PC-3 (cell line): ENCODE measurements at places on chromosomes 7 and 10.
A peak's percentile ranks its signal among the peaks of the same experiment; 100 is the strongest.

GRCh38 chr10:98365406-98366061 lies 49.4 kb downstream of the PYROXD2 start:
- no peak for DNase-seq

GRCh38 chr7:27151931-27152815 lies at the start of gene HOXA3:
HOXA3 (minus strand) TSS chr7:27152583; CDS start chr7:27110640, 41,943 bp downstream.
- DNase-seq: peak; percentile 72

- DNase-seq: no peak
Measured at GRCh38 chr7:47885309-47885986, 62.8 kb downstream of the PKD1L1 start.

- peak; percentile 43 for DNase-seq
Measured at GRCh38 chr7:155796381-155797261, 15.6 kb downstream of the SHH start.

DNA sequence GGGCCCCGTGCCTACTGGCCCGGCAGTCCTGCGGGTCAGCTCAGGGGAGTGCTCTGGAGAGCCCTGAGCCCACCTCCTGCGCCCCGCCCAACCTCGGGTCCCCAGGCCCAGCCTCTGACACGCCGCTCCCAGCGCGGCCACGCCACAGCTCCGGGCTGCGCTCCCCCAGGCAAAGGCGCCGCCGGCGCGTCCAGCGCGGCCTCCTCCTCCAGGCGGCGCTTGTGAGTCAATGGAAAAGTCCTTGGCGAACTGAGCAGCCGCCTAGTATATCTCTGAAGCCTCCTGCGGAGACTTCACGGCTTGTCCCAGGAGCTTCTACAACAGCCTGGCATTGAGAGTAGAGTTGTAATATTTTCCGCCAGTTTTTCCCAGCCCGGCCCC lies 29.5 kb upstream of the BMS1 start:
- peak; percentile 89 for DNase-seq

GRCh38 chr7:111529507-111530355 lies 32.6 kb downstream of the IMMP2L start:
- peak; percentile 83 for DNase-seq

DNA sequence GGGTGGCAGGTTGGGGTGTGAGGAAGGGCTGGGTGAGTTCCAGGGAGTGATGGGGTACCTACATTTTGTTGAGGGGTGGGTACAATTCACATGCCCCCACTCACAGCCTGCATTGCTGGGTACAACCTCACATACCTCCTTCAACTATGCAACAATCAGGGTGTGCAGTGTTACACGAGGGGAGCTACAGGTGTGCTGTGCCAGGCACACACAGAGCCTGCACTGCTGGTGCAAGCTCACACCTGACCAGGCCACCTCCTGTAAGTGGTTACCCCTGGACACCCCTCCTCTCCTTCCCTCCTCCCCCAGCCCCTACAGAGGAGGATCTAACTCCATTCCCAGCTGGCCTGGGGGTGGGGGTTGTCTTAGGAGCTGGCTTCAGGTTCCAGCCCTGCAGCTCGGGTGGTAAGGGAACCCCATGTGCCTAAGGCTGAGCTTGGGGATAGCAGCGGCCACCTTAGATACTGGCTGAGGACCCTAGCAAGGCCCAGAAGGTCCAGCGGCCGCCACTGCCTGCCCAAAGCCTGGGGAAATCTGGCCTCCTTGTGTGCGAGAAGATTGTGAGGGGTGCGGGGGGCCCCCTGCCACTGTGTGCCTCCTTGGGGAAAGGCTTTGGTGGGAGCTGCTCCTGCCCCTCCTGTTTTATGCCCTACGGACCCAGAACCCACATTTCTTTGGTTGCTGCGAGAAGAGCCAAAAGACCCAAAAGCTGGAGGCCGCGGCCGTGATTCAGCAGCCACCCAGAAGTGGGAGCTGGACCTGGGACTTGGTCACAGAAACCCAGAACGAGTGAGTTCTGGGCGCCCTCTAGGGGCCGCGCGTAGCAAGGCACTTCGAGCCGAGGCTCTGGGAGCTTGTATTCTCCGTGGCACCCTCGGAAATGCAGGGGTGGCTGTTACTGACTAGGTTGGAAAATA lies 10.8 kb downstream of the TLX1 start:
- DNase-seq: peak; percentile 90

DNA sequence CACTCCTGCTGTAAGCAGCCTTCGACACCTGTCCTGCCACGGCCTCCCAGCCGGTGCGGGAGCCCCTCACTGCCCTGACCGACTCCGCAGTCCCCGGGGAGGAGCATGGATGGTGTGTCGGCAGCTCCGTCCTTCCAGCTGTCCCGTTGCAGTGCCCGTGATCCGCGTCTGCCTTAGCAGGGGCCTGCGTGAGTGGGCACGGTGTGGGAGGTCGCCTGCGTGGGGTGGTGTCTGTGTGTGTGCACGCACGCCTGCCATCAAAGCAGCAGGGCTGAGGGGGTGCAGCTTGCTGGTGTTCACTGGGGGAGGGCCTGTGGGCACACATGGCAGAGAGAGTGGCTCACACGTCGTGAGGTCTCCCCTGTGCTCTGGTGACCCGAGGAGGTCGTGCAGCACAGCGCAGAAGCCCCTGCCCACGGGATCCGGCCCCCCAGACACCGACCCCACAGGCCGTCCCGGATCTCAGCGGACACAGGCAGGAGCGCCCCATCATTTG lies 10.3 kb downstream of the MAFK start:
- DNase-seq: no peak

- DNase-seq: peak; percentile 14
Measured at GRCh38 chr7:90111-91063, 102.0 kb upstream of the FAM20C start.

DNA sequence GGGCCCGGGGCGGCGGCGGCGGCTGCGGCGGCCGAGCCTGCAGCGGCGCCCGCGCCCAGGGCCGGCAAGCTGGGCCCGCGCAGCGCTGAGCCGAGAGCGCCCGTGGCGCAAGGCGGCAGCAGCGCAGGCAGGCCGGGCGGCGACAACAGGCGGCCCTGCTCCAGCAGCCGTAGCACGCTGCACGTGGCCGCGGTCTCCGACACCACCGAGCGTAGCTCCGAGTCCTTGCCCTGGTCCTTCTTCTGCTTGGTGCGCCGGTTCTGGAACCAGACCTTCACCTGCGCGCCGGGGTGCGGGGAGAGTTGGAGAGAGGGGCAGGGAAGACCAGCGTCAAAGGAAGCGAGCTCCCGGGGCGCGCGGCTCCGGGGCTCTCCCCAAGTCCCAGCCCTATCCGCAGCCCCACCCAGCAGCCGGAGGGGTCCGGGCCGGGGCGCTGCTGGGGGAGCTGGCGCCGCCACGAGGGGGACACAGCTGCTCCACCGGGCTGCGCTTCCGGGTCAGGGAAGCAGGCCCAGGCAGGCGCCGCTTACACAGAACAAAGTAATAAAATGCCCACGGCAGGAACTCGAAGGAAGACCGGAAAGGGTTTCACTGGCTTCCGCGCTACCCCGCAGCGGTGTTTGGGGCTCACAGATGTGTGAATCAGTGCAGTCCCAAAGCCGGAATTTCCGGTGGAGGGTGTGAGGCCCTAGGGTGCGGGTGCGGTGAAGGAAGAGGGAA lies 3.6 kb downstream of the VAX1 start:
- no peak for DNase-seq

- DNase-seq: no peak
Measured at GRCh38 chr7:87341441-87341840, 4.0 kb upstream of the CROT start.

DNA sequence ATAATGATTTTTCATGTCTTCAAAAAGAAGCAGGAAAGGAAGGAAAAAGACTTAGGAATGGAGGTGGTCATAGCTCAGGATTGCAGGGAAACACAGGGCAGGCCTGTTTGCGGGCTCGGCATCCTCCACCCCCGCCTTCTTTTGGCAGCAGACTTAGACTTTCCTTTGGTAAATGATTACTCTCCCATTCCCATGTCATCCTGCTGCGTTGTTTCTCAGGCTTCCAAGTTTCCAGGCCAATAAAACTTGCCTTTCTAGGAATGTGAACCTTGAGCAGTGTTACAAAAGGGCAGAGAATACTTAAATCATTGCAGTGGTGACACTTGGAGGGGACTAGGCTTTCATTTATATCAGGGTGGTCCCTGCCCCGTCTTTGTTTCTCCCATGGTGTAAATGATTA lies 34.0 kb upstream of the DGKB start:
- peak; percentile 12 for DNase-seq

DNA sequence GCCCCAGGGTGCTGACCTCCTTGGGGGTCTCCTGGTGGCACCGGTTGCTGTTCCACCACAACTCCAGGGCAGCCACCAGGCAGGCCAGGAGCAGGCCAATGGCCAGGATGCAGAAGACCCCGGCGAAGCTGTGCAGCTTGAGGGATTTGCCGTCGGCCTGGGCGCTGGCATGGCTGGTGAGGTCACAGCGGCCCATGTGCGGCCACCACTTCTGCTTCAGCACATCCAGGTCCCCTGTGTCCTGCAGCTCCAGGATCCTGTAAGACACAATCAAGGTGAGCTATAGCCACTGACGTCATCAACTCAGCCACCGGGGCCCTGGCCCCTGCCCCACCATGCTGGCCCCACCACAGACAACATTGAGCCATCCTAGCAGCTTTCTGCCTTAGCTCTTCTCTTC lies 753.2 kb downstream of the GRID1 start:
- no peak for DNase-seq

DNA sequence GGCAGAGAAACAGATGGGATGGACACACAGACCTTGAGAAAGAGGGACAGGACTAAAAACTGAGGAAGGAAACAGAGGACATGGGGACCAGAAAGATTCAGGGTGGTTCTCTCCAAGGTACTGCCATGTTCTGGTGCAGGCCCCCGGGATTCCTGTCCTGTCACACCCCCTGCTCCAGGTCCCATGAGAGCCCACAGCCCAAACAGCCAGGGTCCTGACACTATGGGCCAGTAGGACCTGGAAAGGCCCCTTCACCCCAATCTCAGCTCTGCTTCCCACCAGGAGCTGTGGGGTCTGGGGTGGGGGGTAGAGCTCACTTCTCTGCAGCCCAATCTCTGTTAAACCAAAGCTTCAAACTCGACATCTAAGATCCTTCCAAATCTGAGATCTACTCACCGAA lies 21.2 kb downstream of the PDIA4 start:
- DNase-seq: no peak

DNA sequence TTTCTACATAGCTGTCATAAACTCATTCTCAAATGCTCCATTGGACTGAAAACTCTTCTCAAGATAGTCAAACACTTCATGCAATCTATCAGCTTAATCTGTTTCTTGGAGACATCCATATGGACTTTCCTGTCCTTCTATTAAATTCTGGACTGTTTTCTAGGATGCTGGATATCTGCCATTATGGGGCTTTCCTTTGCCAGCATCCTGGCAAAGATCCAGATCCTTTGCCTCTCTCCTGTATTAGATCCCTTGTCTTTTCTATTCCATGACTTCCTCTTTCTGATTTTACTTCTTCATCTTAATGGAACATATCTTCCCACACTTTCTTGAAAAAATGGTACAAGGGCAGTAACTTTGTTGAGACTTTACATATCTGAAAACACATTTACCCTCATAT lies 35.9 kb upstream of the SKAP2 start:
- DNase-seq: no peak

GRCh38 chr10:13711291-13711690 lies 124.5 kb downstream of the PRPF18 start:
- DNase-seq: no peak

GRCh38 chr7:96331233-96331632 lies 9.3 kb upstream of the SLC25A13 start:
- peak; percentile 79 for DNase-seq

- DNase-seq: peak; percentile 62
Measured at GRCh38 chr7:2760098-2760889, 72.3 kb downstream of the AMZ1 start.

DNA sequence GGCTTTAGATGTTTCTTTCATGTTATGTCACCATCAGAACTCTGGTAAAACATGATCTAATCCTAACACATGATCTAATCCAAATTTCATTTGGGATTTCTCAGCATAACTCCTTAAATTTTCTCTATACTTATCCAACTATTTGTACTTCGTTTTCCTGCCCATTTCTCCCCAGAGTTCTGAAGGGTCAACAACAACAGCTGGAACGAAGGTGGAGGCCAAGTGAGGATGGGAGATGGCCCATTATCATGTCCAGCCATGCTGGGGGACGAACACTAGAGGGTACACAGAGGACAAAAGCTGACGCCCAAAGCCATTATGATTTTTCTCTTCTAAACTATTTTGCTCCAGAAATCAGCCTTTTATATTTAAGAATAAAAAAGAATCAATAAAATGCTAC lies 185.4 kb downstream of the DOCK4 start:
- DNase-seq: no peak

GRCh38 chr7:156156734-156157408 lies 344.6 kb upstream of the SHH start:
- DNase-seq: peak; percentile 70

GRCh38 chr7:25996006-25996408 lies 156.0 kb upstream of the NFE2L3 start:
- no peak for DNase-seq

DNA sequence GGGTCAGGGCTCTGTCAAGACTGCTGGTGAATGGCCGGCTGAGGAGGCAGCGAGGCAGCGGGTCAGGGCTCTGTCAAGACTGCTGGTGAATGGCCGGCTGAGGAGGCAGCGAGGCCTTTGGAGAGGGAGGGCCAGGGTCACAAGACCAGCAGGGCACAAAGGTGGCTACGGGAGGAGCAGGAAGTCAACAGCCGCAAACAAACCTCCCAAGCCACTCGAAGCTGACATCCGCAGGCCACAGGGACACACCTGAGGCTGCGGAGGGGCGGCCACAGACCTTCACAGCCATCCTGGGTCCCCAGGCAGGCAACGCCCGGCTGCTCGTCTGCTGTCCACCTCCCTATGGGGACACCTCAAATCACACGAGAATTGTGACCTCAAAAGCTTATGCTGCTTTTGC lies 8.9 kb upstream of the GPER1 start:
- no peak for DNase-seq

GRCh38 chr10:110081911-110082310 lies 74.1 kb downstream of the ADD3 start:
- peak; percentile 85 for DNase-seq

- DNase-seq: no peak
Measured at GRCh38 chr10:101260764-101261481, 31.7 kb upstream of the LBX1 start.

GRCh38 chr7:157358041-157358752 lies 21.4 kb downstream of the DNAJB6 start:
- DNase-seq: no peak

DNA sequence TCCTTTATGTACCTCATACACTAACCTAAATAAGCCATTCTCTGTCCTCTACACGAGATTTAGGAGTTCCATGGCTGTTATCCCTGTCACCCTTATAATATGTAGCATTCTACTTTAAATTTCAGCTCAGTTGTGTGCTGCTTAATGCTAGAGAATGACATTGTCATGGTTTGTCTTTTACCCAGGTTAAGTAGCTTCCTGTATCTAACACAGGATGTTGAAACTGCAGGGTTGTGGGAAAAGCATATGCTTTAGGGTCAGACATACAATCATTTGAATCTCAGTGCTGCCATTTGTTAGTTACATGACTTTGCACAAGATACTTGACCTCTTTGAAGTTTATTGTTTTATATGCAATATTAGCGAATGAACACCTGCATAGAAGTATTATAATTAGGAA lies 235.1 kb upstream of the CACNA2D1 start:
- DNase-seq: no peak
